Brain (organoid and tissue), 16 donors: ENCODE measurements at places on chromosomes 6 and 20. TPM values are rescaled to one million over a fixed set of nuclear protein-coding genes. Genes with fewer than 3 reads are reported as not detected.

Gene SCUBE3
- 1.6 TPM for polyA plus RNA-seq

GRCh38 chr20:62232770-62233645 is 5.3 kb upstream of the OSBPL2 start:
- DNase-seq: peak; percentile 75

- DNase-seq: peak; percentile 31
Measured at GRCh38 chr6:32972353-32973143, 4.2 kb downstream of the BRD2 start.

- DNase-seq: no peak
Measured at GRCh38 chr20:9031991-9032390, 36.9 kb upstream of the PLCB4 start.

DNA sequence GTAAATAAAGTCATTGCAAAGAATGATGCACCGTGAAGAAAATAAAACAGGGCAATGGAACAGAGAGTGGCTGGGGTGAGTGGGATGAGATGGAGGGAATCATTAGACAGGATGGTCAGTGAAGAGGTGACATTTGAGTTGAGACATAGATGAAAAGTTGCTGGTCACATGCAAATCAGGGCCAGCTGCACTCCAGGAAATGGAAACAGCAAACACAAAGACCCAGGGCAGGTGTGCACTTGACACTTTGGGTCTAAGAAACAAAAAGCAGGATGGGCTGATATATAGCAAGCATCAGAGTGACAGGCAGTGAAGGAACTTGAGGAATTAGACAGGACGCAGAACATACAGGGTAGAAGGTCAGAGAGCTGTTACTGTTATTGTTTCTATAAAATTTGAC is 171.5 kb upstream of the RIPOR2 start:
- no peak for DNase-seq
